ENCODE measurements at places on chromosomes 11 and 22.

GRCh38 chr22:25134028-25134427, 65.6 kb upstream of the CRYBB3 start:
- DNase-seq, result no peak

DNA sequence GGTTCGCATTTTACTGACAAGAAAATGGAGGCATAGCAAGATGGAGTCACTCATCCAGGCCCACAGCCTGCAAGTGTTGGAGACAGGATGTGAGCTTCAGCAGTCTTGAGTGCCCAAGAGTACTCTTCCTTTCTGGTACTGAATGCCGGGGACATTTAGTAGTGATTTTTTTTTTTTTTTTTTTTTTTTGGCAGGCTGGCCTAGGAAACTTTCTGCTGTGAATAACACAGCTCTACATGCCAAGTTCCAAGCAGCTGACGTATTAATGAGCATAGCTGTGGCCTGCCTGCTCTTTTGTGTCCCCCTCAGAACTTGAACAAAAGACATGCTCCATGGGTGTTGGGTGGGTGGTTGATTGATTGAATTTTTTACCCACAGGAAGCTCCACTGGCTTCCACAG, 195.5 kb upstream of the CADM1 start:
- no peak for DNase-seq

GRCh38 chr11:44992181-44992582, 41.5 kb upstream of the TP53I11 start:
- DNase-seq, result no peak

GRCh38 chr11:44581246-44581645, 15.8 kb downstream of the CD82 start:
- no peak for DNase-seq

GRCh38 chr11:117842131-117842941, 17.8 kb upstream of the FXYD2 start:
- DNase-seq, result no peak

GRCh38 chr11:126857860-126858808, 142.4 kb downstream of the KIRREL3 start:
- DNase-seq, result no peak

GRCh38 chr11:65785319-65786007, 1.4 kb upstream of the OVOL1 start:
- DNase-seq, result no peak

DNA sequence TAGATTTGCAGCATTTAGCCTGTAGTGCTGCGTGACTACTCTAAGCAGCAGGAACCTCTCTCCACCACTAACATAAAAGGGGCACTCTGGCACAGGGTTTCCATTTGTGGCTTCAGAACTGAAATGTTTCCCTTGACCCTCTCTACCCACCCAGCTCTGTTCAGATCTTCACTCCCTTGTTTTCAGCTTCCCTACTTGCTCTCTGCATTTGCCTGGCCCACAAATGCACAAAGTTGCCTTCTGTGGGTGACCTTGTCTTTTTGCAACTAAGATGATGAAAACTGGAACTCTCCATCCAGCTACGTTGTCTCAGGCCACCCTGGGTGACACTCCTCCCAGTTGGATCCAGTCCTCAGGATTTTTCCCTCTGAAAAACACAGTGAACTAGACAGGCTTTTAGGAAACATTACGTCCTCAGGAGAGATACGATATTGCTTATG, 19.8 kb upstream of the PSMA1 start:
- DNase-seq, result no peak

- no peak for DNase-seq
Observed at GRCh38 chr11:11735586-11735985, 106.2 kb upstream of the USP47 start.

- no peak for DNase-seq
Observed at GRCh38 chr11:61140416-61140815, 20.8 kb downstream of the VPS37C start.

DNA sequence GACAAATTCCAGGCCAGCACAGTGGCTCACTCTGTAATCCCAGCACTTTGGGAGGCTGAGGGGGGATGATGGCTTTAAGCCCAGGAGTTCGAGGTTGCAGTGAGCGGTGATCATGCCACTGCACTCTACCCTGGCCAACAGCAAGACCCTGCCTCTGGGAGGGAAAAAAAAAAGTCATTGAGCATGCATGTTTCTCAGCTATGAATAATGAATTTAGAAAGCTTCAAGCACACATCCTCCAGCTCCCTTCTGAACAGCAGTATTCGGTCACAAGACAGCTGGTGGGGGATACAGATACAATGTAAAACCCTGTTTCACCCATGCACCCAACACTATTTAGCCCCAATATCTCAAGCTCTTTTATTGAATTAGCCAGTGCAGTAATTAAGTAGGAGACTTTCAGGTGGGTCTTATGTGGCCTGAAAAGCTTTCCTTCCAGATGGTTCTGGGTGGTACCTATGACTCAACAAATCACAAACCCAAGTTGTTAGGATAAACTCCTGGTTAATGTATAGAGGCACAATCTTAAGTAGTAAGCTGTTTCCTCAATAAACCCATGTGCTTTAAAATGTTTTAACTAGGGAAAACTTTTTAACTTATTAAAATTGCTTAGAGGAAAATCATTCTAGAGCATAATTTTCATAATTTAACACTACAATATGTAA, 13.4 kb downstream of the PRDM10 start:
- no peak for DNase-seq

- no peak for DNase-seq
Observed at GRCh38 chr11:83157594-83158356, 844 bp downstream of the PCF11 start.

DNA sequence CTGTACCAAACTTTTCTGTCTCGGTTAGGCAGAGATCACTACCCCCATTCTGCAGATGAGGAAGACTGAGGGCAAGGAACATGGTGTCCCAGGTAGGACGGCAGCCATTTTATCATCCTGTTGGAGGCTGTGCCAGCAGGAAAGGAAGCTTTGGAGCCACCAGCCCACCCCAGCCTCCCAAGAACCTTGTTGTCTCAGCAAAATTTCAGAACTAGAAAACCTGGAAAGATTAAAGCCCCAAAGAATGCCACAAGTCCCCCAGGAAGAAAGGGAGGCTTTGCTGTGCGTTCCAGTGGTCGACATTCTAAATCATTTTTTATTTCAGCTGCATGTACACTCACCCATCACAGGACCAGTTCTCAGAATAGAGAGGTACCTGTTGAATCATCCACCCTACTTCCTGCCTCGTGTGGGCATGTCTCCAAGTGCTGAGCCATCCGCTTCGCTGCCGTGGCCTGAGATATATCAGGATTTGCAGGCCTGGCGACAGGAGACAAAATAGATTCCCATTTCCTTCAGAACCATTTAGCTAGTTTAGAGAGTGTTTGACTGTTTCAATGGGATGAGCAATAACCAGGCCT, 13.0 kb upstream of the EIF3D start:
- no peak for DNase-seq

GRCh38 chr11:83681031-83681781, 395.0 kb upstream of the CCDC90B start:
- no peak for DNase-seq

- no peak for DNase-seq
Observed at GRCh38 chr11:120929664-120930154, 94.2 kb upstream of the TBCEL start.

- DNase-seq, result no peak
Observed at GRCh38 chr22:37212174-37212906, at the start of gene SSTR3. Gene SSTR3, minus strand, starts transcription at chr22:37212477. Its CDS starts 4,674 bp downstream, at chr22:37207803.

DNA sequence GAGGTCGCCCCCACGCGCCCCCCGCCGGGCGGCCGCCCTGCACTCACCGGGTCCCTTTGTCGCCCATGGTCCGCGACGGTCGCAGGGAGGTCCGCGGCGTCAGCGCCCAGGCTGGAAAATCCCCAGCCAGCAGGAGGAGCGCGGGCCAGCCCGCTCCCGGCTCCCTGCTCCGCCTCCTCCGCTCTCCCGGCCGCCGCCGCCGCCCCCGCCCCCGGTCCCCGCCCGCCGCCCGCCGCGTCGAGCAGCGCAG, at the start of gene ARRB1:
ARRB1 (minus strand) TSS at position 121 of the 250 bp plus-strand sequence; CDS start at position 67, 54 bp downstream.
- DNase-seq, result no peak

GRCh38 chr22:29733362-29734201, 13.8 kb downstream of the CABP7 start:
- no peak for DNase-seq

DNA sequence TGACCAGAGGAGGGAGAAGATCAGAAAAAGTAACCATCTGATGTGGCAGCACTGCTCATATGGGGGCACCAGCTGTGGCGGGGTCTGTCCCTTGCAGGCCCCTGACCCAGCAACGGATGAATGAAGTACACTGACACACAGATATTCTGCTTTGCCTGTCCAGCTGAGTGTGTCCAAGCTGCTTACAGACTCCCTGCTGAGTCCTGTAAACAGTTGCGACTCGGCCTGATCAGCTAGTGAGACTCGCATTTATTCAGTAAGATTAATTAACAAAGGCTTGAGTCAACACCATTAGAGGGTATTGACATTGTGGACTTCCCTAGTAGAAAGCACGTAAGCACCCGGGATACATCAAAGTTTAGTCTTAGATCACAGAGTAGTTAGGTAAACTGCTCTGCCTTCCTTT, 15.3 kb upstream of the OR10D3 start:
- DNase-seq, result no peak

DNA sequence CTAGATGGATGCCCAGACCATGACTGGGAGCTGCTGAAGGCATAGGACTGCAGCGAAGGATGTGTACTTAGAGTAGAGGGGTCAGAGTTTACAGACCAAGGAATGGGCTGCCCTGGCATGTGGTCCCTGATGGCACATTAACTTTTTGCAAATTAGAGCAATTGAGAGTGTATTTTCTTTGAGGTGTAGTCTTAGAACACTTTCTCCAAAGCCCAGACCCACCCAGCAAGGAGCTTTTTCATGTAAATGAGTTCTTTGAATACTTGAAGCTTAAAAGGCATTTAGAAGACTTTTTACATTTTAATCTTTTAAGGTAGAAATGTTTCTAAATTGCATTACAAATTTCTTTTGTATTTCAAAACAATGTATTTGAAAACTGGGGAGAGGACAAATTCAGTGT, 8.9 kb downstream of the OR4X1 start:
- no peak for DNase-seq

- no peak for DNase-seq
Observed at GRCh38 chr11:9774109-9774508, 110.2 kb downstream of the SWAP70 start.

- DNase-seq, result no peak
Observed at GRCh38 chr11:2769409-2770095, 69.8 kb upstream of the KCNQ1OT1 start.

- no peak for DNase-seq
Observed at GRCh38 chr22:25035715-25036114, 83.2 kb downstream of the KIAA1671 start.

- no peak for DNase-seq
Observed at GRCh38 chr22:19149047-19149883, 827 bp downstream of the GSC2 start.

- no peak for DNase-seq
Observed at GRCh38 chr11:4018641-4019040, 76.0 kb upstream of the RRM1 start.

DNA sequence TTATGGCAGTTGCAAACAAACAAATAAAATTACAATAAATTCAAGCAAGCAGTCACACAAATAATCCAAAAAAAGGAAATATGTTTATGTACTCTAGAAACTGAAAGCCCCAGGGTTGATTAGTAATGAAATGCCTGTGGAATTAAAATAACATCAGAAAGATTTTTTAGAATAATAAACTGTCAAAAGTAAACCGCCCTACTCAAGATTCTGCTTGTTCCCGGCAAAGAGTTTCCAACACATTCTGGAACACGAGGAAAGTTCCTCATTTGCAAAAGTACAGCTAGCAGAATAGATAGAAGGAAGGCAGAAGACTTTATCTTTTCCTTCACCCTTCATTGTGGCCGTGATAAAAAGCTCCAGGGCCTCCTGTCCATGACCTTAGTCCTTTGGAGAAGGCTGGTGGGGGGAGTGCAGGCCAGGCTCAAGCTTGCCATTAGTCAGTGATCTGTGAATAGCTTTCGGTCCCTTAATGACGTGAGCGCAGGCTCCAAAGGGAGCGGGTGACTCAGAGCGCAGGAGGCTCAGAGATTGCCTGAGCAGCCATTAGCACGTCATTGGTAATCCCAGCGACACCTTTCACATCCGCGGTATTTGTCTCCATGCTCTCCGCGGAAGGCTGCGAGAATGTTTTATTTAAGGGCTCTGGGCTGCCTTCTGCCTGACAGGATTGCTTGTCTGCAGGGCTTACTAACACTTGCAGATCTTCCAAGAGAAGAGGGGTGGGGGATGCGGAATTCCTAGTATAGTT, 458.3 kb downstream of the METTL15 start:
- no peak for DNase-seq

- DNase-seq, result no peak
Observed at GRCh38 chr11:120523196-120523595, 11.6 kb downstream of the GRIK4 start.

- no peak for DNase-seq
Observed at GRCh38 chr11:77024745-77025144, 9.5 kb upstream of the B3GNT6 start.

DNA sequence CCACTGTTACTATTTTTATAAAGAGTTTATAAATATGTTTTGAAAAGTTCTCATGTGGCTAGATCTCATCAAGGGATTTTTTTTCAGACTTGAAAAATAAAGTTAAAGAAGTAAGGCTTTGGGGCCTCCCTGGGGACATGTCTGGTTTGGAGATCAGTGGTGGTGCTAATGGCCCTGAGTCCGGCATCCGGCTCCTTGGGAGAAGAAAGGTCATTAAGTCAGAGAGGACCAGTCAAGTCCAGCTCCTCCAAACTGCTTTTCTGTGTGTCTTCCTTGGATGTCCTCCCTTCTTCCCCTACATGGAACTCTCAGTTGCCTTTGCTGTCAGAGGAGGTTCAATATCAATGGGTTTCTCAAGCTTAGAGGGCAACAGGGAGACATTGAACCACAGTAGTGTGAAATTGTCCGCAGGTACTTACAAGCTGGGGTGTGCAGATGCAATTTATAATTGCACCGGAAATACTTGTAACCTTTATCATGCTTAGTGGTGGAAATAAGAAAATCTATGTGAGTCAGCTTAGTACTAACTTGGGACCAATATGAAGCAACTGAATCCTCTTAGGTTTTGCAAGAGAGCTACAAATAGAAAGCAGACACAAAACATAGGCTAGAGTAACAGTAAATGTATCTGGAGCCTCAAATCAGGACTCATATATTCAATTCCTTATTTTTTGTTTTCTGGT, 144.3 kb downstream of the TEAD1 start:
- DNase-seq, result no peak

DNA sequence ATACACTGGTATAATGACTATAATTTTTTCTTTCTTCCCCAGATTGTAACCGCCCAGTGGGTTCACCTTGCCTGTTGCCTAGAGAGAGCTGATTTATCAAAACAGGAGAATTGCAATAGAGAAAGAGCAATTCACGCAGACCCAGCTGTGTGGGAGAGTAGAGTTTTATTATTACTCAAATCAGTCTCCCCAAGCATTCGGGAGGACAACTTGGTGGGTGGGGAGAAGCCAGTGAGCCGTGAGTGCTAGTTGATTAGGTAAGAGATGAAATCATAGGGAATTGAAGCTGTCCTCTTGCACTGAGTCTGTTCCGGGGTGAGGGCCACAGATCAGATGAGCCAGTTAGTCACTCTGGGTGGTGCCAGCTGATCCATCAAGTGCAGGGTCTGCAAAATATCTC, 73.2 kb downstream of the SLC35F2 start:
- DNase-seq, result no peak
